ENCODE measurements at places on chromosomes 7 and 10.

DNA sequence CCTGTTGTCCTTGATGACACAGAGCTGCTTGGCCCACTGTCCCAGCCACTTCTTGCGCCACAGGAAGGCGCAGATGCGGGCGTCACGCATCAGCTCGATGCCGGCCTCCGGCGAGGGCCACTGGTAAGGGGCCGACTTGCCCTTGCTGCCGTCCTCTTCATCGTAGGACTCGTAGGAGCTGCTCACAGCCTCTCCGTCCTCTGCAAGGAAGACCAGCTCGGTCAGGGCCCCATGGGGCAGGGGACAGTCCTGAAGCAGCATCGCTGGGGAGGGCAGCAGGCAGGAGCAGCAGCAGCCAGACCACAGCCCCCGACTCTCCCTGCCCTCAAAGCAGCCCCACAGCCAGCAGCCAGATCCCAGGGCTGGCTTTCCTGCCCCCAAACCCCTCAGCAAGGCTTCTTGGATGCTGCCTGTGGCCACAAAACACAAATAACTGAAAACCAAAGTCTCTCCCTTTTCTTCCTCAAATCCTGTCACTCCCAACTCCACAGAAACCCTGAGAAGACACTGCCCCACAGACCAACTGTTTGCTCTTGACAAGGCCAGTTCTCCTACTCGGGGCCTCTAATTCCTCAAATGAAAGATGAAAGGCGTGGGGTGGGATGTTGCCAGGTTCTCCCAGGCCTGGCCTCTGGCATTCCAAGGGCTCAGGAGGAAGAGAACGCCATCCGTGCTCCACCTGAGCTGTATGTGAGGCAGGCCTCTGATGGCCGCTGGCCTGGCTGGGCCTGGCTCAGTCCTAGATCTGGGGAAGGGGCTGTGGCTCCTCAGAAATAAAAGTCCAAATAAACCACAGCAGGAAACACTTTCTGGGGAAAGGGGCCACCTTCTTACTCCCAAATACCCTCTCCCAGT lies 76.7 kb downstream of the VWA2 start:
- no peak for DNase-seq

DNA sequence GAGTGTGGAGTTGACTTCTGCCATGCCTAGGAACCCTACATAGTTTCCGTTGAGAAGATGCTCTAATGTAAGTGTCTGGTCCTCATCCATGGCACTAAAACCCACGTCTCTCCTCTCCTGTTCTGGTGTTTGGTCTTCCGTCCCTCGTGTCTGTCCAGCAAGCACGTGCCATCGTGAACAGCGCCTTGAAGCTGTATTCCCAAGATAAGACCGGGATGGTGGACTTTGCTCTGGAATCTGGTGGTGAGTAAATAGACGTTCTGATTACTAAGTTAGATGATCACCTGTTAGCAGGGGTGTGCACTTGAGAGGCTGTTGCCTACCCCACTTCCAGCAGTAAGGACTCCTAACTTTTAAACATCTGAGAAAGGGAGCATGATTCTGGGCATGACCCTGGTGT lies 15.1 kb upstream of the GET4 start:
- DNase-seq: no peak

- no peak for DNase-seq
Measured at GRCh38 chr10:30436671-30437030, 2.7 kb downstream of the MAP3K8 start.

- DNase-seq: no peak
Measured at GRCh38 chr10:31659665-31660064, 269.0 kb downstream of the ARHGAP12 start.

DNA sequence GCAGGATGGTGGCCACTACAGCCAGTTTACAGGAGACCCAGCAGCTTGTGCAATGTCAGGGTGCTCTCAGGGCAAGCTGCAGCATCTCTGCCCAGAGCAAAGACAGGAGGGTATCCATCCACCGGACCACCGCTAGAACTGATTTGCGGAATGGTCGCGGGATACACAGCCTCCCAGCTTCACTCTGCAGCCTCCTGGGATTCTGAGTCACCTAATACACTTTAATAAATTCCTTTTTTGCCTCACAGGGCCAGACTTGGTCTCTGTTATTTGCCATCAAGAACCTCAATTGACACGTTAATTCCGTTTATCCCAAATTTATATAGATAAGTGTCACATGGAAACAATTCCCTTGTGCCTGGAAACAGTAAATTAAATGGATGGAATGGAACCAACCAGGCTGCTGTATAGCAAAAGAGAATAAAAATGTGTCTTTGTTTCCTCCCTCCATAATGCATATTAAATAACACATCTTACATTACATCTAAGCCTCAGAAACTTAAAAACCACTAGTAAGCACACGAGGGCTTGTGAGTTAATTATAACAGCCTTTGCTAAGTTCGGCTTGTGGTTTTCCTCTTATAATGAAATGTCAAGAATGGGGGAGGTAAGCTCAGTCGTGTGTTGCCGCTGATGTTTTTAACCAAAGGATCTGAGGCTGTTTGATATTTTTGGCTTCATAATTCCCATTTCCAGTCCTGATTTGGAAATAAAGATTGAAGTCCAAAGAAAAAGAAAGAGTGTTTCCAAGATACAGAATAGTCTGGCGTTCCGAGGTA lies 52.1 kb downstream of the ADRB1 start:
- no peak for DNase-seq

DNA sequence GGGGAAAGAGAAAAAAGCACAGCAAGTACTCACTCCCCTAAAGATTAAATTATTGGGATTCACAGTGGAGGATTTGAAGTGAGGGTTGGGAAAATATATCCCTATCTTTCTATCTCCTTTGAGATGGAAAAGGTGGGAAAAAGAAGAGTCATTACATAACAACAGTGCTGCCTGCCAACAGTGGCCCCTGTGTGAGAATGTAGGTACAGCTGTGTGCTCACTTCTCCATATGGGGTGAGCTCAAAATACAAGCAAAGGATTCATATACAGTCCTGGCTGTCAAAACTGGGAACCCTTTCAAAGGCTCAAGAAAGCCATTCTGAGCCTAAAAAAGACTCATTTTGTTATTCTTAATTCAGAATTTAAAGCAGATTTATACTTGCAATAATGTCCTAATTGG lies 458.5 kb downstream of the GPAM start:
- DNase-seq: no peak

DNA sequence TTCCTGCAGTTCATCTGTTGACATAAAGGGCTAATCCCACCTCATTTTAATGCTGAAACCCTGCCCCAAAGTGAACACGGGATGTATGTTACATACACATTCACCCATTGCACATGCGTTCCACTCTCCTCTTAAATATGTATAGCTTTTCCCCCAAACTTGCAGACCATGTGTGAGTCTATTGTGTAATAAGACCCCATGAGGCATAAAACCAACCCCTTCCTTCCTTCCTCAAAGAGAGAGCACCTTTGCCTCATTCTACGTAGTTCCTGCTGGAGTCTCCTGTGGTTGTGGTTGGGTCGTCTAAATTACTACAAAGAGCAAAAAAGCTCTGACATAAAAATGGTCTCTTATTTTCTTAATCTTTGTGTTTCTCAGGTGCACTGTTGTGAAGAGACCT lies 345.7 kb upstream of the KLF6 start:
- no peak for DNase-seq

DNA sequence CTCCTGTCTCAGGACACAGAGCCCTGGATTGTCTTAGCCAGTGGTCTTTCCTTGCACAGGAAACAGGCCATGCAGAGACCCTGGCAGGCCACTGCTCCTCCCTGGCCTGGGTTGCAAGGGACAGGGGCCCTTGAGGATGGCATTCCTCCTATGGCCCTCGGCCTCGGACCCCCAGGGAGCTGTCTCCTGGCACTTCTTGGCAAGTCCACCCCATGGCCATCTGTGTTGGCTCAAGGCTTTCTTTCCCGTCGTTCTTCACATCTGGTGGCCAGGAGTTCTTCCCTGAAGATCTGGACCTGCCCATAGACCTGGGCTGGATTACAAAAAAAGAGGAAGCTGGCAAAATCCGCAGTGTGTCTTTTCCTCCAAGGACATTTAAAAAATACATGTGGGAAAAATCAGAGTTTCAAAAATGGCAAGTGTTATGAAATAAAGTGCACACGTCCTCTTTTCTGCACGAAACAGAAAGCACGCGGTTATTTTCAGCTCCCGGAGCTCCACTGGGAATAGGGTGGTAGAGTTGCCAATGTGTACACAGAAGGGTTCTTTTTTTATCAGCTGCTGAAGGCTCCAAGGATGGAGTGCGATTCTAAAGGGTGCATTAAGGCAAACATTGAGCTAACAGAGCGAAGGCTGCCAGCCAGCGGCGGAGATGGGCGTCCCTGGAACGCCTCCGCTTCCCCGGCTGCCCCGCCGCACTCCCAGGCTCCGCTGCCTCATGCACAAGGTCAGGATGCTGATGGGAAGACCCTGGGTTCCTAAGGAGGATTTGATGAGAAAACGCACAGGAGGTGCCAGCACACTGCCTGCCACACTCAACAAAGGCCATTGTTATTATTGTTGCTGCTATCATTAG lies 62.8 kb upstream of the FAM20C start:
- no peak for DNase-seq

DNA sequence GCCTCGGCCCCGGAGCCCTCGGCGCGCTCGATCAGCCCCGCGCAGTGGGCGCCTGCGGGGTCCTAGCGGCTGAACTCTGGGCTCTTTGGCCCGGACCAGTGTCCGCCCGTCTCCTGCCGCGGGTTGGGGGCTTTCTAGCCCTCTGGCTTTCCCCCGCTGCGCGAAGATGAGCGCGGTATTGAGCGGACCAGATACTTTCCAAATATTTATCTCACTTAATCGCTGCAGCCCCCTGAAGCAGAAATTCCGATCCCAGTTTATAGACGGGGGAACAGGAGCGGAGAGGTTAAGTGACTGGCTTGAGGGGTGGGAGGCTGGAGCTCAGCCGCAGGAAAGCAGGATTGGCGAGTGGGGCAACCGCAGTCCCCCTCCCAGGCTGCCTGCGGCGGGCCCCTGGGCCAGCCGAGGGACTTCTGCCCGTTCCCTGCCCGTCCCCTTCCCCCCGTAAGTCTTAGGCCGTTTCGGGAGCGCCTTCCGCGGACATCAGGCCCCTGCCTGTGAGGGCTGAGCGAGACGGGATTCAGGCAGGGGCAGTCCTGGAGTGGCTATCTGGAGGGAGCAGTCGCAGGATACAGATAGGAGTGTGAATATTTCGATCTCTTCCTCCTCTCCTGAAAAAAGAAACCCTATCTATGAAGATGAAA lies 565 bp downstream of the STRIP2 start:
- peak; percentile 19 for DNase-seq

DNA sequence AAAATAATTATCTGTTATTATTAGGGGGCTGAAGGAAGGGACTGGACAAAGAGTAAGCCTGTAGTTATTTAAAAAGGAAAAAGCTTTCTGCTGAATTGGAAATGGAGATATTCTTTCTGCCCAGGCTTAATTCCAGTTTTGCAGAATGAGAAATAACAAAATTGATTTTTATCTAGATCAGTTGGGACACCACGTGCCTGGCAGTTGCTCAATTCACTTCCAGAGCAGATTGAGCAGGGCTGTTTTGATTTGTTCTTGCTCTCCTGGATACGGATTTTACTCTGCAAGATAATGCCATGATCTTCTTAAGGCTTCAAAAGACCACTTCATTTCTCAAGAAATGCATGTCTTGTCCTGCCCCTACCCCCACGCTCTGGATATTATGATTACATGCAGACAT lies 524.3 kb downstream of the TCERG1L start:
- DNase-seq: no peak

DNA sequence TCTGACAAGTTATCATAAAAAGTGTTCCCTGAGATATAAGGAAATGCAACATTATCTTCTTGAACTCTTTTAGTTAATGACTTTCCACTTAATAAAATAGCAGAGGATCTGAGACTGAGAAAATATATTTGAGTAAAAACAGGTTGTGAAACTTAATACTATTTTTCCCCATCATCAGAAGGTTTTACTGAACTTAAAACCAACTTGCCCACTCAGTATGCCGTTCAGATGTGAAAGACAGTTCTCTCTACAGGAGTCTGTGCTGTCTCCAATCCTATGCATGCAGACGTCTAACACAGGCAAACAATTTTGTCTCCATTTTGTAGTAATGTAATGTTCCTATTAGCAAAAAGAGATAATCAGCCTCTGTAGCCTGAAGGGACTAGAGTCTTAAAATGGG lies 38.2 kb upstream of the CYP2C18 start:
- DNase-seq: no peak
